ENCODE measurements at places on chromosomes 2 and 18.

- DNase-seq, result no peak
These were observed 52.3 kb downstream of the HK2 start for GRCh38 chr2:74886251-74886650.

DNA sequence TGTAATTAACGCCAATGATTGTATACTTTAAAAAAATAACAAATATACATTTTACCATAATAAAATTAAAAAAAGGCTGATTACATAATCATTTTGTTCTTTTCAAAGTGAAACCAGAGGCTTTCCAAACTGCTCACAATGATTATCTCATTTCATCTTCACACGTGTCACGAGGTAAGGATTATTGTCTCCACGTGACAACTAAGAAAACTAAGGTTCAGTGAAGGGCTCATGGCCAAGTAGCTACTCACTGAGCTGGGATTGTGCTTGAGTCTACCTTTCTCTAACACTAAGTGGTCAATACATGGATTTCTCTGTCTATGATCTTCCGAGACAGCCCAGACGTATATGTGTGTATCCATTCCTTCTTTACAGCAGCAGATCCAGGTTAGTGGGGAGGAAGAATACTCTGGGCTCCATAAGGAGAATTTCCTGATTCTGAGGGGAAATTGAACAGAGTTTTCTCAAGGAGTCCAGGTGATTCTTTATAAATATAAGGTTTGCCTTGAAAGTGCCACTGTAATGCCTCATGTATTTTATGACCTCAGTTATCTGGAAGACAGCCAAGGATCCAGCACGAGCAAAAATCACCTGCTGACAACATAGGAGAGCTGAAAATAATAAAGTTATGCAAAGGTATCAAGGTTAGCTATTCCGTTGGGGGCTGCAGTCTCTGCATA, 25.6 kb upstream of the ACSL3 start:
- no peak for DNase-seq

DNA sequence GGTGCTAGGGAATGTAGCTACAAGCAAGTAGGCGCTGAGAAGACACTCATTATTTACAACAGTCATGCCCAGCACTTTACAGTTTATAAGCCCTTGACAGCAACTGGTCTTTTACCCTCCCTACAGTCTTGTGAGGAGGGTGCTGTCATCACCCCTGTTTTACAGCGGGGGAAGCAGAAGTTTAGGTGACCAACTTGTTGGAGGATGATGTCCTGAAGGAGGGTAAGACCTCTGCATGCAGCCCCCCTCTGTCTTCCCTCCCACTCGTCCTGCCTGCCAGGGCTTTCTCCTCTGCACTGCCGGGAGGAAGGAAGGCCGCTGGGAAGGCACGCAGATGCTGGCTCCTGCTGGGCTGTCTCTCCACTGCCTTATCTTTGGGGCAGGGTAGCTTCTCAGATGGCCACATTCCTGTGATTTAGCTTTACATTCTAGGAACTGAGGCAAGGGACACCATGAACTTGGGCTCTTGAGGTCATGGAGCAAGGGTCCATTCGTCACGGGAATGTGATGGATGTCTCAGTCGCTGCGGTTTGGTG, 972 bp downstream of the IL1R1 start:
- no peak for DNase-seq

- no peak for DNase-seq
These were observed 136.9 kb downstream of the NRXN1 start for GRCh38 chr2:50895041-50895440.

All from effector memory CD8-positive, alpha-beta T cell (primary cell).